DMS153 (cell line): ENCODE measurements at places on chromosomes 16 and 17.

DNA sequence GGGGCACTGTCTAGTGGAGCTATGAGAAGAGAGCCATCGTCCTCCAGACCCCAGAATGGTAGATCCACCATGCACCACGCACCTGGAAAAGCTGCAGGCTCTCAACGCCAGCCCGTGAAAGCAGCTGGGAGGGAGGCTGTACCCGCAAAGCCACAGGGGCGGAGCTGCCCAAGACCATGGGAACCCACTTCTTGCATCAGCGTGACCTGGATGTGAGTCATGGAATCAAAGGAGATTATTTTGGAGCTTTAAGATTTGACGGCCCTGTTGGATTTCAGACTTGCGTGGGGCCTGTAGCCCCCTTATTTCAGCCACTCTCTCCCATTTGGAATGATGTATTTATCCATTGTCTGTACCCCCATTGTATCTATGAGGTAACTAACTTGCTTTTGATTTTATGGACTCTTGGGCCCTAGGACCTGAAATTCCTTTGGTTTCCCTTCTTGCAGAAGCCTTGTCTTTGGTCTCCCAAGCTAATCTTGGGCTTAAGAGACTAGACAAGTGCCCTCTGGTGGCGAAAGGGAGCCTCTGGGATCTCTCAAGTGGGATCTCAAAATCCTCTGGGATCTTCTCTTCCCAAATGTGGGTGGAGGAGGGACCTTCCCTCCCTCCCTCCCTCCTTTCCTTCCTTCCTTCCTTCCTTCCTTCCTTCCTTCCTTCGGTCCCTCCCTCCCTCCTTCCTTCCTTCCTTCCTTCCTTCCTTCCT lies 58.2 kb upstream of the HAPSTR1 start:
- no peak for DNase-seq

GRCh38 chr17:3804503-3804931 lies 3.5 kb upstream of the ITGAE start:
- no peak for DNase-seq

DNA sequence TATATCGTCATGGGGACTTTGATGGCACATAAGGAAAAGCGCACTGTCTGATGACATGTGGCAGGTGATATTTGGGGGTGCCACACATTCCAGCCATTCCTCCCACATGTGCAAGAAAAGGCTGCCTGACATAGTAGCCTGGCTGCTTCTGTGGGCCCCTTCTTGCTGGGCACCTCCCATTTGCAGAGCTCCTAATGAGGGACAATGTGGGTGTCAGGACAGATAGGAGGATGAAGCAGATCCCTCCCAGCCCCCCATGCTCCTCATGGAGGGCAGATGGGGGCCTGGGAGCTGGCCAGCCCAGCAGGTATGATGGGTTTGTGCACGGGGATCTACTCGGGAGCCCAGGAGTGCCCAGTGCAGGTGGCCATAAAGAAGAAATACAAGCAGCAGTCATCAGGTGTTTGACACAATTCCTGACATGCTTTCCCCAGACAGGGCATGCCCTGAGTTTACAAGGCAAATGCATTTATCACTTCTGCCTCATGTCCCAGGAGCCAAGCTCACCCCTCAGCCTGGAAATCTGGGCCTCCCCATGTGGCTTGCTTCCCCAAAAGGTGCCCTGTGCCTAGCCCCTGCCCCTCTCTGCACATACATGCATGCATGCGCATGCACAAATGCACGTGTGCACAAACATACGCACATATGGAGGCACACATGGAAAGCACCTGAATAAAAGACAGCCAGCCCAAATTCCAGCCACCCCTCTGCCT lies 260.6 kb upstream of the RPL38 start:
- no peak for DNase-seq

- peak; percentile 68 for DNase-seq
These were observed at the start of gene EMP2 for GRCh38 chr16:10579965-10580882. TSS of gene EMP2 (minus strand) at chr16:10580598. CDS start at chr16:10547617, 32,981 bp downstream.

GRCh38 chr17:7563115-7563869 lies 1.6 kb downstream of the SENP3 start:
- DNase-seq: no peak

DNA sequence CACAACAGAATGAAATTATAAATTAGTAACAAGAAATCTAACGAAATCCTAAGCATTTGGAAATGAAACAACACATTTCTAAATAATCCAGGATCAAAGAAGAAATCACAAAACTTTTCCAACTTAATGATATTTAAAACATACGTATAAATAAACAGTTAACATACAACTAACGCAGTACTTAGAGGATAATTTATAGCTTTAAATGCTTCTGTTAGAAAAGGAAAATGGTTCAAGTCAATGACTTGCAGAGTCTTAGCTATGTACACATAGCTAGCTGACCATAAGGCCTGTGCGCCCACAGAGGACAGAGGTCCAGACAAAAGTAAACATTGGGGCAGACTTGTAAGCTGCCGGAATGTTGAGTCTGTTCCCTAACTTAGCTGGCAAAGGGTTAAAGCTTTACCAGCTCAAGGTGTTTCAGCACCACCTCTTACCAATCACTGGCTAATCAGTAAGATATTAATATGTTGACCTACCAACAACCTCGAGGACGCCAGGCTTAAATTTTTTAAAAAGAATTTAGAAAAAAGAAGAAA lies 84.6 kb downstream of the PARN start:
- no peak for DNase-seq

DNA sequence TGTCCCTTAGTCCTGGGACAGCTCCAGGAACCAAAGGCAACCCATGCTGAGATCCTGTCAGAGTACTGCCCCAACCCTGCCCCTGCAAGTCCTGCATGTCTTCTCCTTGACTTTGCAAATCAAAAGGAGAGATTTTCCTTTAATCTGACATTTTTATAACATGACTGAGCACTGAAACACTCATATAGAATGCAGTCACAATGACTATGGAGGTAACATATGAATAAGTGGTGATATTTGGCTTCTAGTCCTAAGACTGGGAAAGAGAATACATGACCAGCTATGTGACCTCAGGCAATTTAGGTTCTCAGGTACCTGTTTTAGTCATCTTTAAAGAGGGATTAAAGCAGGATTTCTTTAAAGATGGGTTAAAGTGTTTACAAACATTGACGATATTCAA lies 941.6 kb upstream of the CDH8 start:
- no peak for DNase-seq

GRCh38 chr17:57436565-57436964 lies 180.2 kb downstream of the MSI2 start:
- no peak for DNase-seq

- DNase-seq: no peak
These were observed 15.5 kb upstream of the C1QL1 start for GRCh38 chr17:44983563-44983962.

- no peak for DNase-seq
These were observed 15.5 kb downstream of the CX3CL1 start for GRCh38 chr16:57387598-57388354.

- no peak for DNase-seq
These were observed 324.2 kb downstream of the SEC14L1 start for GRCh38 chr17:77464988-77465357.

DNA sequence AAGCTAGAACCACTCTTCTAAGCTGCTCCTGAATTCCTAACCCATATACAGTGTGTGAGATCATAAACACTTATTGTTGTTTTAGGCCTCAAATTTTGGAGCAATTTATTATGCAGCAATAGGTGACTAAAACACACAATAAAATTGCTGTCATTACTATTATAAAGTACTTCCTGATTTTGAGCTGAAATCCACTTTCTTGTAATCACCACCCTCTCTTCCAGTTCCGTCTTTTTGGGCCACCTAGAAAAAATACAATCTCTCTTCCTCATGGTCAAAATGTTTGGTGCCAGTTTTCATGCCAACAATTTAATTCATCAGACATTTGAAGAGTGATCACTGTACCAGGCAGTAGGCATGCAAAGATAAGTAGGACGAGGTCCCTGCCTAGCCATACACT lies 43.3 kb upstream of the NF1 start:
- no peak for DNase-seq

DNA sequence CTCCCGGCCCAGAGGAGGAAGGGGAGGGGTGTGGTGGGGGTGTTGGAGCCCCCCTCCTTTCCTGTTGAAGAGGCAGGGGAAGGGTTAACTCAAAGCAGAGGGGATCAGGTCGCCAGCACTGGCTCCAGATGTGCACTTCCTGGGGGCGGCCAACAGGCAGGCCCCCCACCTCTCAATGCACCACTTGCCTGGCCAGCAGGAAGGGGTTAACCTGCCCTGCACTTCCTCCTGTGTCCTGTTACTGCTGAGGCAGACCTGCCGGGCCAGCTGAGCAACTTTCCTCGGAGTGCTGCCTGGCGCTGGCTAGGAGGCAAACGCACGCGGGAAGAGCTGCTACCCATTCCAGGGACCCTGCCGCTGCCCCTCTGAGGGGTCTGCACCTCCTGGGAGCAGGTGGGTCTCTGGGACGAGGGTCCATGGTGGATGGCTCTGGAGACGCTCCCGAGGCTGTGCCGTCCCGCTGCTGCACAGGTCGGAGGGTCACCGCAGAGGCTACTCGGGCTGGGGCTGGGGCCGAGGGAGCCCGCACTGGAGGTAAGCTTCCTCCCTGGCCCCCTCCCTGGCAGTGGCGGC lies at the start of gene EPN3:
EPN3 (plus strand) TSS at position 284 of the 573 bp plus-strand sequence. CDS start 3,822 bp downstream, outside the sequence.
- no peak for DNase-seq

DNA sequence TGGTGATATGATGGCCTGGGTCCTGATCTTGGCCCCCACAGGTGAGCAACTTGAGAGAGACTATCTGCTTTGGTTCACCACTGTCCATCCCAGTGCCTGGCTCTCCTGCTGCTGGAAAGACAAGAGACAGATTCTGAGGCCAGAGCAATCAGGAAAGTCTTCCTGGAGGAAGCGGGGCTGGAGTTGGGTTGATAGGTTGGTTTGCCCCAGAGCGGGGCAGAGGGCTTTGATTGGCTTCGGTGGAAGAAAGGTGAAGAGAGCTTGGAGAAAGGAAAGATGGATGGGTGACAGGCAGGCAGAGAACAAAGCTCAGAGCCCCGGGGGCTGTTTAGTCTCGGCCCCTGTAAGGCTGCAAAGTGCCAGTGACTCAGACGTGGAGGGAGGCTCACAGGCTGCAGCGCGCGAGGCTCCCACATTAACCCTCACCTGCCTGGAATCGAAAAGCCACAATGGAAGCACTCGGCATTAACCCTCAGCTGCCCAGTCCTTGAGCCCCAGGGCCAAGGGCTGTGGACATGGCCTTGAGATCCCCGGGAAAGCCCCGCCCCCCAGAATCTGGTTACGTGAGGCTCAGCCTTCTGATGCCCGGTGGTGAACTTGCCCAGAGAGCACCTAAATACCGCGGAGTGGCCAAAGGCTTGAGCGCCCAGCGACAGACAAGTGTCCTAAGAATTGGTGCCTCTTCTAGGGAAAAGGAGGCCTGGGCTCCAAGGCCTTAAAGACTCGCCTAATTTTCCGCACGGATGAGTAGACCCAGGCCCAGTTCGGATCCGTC lies 996 bp upstream of the CPNE2 start:
- DNase-seq: no peak

- no peak for DNase-seq
These were observed 19.9 kb downstream of the RPH3AL start for GRCh38 chr17:332558-333322.

DNA sequence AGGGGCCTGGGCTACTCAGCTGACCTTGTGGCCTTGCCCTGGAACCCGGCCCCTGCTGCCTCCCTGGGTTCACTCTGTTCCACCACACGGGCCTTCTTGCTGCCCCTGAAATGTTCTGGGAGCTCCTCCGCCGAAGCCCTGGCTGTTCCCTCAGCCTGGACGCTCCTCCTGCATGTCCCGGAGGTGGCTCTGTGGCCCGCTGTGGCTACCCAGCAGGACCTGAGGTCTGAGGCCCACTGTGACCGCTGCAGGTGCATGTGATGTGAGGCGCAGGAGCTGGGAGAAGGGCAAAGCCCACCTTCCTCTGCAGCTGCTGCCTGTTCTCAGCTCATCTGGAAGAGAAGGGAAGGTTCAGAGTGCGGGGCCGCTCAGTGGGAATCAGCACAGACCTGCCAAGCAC lies 38.9 kb upstream of the ACSF3 start:
- no peak for DNase-seq

DNA sequence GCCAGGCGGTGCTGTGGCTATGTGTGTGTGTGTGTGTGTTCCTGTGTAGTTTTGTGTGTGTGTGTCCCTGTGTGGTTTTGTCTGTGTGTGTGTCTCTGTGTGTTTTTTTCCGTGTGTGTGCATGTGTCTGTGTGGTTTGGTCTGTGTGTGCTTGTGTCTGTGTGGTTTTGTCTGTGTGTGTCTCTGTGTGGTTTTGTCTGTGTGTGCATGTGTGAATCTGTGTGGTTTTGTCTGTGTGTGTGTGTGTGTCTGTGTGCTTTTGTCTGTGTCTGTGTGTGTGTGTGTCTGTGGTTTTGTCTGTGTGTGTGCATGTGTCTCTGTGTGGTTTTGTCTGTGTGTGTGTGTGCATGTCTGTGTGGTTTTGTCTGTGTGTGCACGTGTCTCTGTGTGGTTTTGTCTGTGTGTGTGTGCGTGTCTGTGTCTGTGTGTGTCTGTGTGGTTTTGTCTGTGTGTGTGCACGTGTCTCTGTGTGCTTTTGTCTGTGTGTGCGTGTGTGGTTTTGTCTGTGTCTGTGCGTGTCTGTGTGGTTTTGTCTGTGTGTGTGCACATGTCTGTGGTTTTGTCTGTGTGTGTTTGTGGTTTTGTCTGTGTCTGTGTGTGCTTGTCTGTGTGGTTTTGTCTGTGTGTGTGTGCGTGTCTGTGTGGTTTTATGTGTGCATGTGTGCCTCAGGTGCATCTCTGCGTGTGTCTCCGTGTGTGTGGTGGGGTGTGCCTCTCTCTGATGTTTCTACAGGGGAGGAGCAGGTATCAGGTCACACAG lies 62.3 kb downstream of the ZDHHC7 start:
- DNase-seq: no peak

GRCh38 chr16:23898682-23899430 lies 63.1 kb downstream of the PRKCB start:
- DNase-seq: no peak

- DNase-seq: no peak
These were observed 12.8 kb upstream of the ZNF23 start for GRCh38 chr16:71474864-71475263.

DNA sequence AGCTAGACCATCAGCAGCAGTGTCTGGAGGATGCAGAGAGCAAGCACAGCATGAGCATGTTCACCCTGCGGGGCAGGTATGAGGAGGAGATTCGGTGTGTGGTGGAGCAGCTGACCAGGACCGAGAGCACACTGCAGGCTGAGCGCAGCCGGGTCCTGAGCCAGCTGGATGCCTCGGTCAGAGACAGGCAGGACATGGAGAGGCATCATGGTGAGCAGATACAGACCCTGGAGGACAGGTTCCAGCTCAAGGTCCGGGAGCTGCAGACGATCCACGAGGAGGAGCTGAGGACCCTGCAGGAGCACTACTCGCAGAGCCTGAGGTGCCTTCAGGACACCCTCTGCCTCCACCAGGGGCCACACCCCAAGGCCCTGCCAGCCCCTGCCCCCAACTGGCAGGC lies 38.8 kb downstream of the PLD6 start:
- DNase-seq: no peak

- no peak for DNase-seq
These were observed 86.7 kb downstream of the TMEM132E start for GRCh38 chr17:34665819-34666763.

DNA sequence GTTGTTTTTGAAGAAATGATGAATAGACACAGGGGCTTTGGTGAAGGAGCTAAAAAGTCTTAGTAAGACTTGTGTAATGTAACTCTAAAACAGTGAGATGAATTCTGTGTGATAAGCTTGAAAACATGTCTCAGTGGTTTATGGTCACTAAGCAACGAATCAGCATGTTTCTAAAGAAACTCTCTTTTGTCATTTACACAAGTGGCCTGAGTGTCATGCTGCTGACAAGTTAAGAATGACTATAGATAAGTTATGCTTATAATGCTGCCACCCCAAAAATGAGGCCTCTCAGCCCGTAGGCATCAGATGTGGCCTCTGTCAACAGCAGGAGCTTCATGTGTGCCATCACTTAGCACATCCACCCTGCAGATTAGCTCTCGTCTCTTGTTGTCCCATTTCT lies 8.7 kb downstream of the COX10 start:
- no peak for DNase-seq
